Breast epithelium (tissue), 4 donors: ENCODE measurements at places on chromosomes 2 and 18. TPM values are rescaled to one million over a fixed set of nuclear protein-coding genes. Genes with fewer than 3 reads are reported as not detected.

Gene MAPK4
- total RNA-seq, result 1.3 TPM

GRCh38 chr2:212939777-212940531 is 211.5 kb downstream of the IKZF2 start:
- H3K36me3 ChIP-seq, result no peaks in the 10 kb centered on the region
- no peaks in the 10 kb centered on the region for H3K4me1 ChIP-seq
- H3K27me3 ChIP-seq, result no peaks in the 10 kb centered on the region
- no peak overlapping the region for H3K27ac ChIP-seq

Gene SLC4A3
- total RNA-seq, result 2.1 TPM

DNA sequence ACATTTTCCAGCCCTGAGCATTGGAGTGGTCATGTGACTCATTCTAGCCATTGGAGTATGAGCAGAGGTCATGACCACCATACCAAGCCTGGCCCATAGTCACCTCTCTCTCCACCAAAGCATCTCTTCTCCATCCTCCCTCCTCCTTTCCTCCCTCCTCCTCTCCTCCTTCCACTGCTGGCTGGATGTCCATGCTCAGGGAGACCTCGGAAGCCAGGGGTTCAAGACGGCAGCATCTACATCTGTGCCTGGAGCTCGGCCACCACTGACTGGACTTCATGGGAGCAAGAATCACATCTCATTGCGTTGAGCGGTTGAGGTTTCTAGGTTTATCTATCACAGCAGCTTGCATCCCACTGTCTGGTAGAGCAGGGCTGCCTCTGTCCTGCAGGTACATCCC is 252.4 kb downstream of the NDUFA10 start:
- no peaks in the 10 kb centered on the region for H3K4me1 ChIP-seq
- H3K27me3 ChIP-seq, result no peaks in the 10 kb centered on the region
- H3K27ac ChIP-seq, result no peak overlapping the region
- no peak for DNase-seq

DNA sequence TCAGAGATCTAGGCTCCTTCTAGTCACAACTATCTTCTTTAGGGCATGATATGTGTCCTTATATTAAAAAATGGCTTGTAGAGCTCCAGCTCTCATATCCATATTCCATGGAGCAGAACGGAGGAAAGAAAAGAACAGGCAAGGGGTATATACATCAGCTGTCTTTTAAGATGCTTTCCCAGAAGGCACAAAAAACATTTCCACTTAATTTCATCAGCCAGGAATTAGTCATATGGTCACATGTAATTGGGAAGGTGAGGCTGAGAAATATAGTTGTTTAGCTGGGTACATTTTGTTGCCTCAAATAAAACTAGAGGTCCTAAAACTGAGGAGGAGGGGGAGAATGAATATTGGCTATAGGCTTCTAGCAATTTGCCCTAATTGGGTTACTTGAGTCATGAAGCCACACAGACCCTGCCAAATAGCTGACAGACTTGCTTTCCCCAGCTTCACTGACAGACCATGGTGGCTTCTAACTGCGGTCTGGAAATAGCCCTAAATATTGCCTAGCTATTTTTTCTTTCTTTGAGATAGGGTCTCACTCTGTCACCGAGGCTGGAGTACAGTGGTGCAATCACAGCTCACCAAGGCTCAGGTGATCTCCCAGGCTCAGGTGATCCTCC is 20.0 kb downstream of the MAIP1 start:
- no peak overlapping the region for H3K27ac ChIP-seq
- H3K4me3 ChIP-seq, result no peak overlapping the region
- H3K4me1 ChIP-seq, result no peaks in the 10 kb centered on the region
- no peaks in the 10 kb centered on the region for H3K36me3 ChIP-seq

- no peak overlapping the region for H3K4me3 ChIP-seq
- H3K4me1 ChIP-seq, result no peaks in the 10 kb centered on the region
- H3K27me3 ChIP-seq, result no peaks in the 10 kb centered on the region
- no peaks in the 10 kb centered on the region for H3K36me3 ChIP-seq
Observed at GRCh38 chr2:27830656-27831055, 59.1 kb downstream of the MRPL33 start.
